ENCODE measurements at places on chromosomes 5 and 9.

- DNase-seq, result no peak
Measured at GRCh38 chr5:176389135-176390123, 878 bp downstream of the HIGD2A start.

DNA sequence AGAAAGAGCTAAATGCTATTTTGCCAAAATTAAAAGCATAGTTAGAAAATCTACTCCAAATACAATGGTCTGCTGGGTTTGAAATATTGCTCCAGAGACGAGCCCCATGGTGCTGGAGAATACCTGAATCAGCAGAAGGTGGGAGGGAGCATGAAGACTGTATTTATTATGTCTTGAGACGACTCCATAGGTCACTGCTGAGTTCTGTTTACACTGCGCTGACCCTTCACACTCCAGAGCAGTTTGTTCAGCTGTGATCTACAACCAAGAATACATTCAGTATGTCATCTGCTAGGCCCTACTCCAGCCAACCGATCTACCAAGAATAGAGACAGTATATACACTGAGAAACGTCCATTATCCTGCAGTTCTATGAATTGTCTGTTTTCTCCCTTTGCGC is 150.5 kb downstream of the TLE1 start:
- DNase-seq, result no peak

DNA sequence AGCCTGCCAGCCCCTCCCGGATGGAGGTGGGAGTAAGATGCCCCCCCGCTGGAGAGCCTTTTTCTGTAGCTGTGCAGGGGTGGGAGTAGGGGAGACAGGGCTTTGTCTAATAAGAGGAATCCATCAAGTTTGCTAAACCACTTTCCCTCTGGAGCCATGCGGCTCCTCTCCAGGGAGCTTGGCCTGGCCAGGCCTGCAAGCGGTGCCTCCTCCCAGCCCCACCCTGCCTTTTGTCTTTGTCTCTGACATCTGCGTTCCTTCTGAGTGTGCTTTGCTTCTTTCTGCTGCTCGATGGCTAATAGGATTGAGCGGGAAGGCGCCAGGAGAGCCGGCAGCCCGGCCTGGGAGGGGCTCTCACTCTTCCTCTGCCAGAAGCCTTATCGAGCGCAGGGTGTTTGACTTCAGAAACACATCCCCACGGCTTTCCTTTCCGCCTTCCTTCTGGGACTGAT is 26.7 kb upstream of the FCN1 start:
- DNase-seq, result no peak

DNA sequence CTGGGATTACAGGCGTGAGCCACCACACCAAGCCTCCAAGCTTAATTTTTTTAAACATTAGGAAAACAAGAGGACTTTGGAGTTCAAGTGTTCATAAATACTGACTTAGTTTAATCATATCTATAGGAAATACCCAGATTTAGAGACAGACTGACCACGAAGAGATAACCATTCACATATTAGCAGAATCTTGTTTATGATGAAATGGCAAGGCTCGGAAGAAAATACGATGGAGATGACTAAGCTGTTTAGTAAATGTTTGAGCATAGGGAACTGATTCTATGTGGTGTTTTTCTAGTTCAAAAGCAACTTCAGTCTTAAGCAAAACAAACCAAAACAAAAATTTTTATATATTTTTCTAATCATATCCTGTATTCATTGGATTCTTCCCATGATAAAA is 13.5 kb upstream of the TUSC1 start:
- no peak for DNase-seq

DNA sequence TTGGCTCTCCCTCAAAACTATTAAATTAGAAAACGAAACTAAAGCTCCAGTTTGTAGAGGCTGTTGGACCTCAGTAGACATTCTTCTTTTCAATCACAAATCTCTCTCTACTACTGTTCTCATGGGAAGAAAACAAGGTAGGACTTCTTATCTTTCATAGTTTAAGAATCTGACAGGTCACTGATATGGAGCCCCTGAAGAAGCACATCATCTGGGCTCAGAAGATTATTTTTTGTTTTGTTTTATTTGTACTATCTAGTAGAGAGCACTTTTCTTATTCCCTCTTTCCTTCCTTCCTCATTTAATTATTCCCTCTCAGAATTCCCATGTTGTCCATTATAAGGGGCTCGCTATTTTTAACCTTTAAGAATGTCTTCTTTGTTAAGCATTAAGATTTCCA is 26.3 kb downstream of the STARD4 start:
- no peak for DNase-seq

DNA sequence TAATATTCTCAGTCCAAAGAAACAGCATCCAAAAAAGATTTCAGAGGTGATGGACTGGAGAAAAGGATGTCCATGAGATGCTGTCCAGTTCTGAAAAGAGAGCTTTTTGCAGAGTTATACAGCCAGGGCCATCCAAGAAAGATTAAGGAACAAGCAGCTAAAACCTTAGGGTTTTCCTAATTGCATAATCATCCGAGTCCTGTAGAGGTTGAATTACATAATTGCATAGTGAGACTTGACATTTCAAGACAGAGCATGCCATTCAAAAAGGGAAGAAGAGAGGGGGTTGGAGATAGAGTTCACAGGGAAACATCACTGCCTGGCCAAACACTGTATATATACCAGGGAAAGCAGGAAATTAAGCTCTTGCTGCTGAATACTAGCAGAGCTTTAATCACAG is 1729.2 kb upstream of the WWC1 start:
- no peak for DNase-seq

GRCh38 chr5:76104027-76104426 is 20.8 kb downstream of the SV2C start:
- no peak for DNase-seq

DNA sequence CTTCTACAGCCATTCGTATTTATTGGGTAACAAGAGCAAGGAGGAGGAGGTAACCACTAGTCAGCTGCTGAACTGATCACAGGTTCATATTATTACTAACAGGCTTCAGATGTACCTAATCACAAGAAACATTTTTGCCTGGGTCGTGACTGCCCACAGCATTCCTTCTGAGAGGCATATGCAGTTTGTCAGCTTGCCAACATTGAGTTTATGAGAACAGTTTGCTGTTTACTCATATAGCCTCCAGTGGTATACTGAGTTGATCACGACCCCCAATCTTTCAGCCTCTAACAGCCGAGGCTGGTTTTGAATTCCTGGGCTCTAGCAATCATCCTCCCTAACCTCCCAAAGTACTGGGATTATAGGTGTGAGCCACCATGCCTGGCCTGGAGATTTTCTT is 693.6 kb downstream of the TLE1 start:
- no peak for DNase-seq

DNA sequence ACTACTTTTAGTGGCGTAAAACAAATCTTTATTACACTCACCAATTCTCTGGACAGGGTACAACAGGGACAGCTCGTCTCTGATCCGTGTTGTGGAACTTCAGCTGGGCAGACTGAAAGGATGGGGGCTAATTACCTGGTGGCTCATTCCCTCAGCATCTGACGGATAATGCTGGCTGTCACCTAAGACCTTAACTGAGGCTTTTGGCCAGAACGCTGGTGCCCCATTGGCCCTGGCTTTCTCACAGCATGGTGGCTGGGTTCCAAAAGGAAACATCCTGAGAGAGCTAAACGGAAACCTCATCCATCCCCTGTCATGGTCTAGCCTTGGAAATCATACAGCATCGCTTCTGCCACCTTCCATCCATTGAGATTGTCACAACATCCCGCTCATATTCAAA is 62.9 kb downstream of the RAI14 start:
- no peak for DNase-seq

DNA sequence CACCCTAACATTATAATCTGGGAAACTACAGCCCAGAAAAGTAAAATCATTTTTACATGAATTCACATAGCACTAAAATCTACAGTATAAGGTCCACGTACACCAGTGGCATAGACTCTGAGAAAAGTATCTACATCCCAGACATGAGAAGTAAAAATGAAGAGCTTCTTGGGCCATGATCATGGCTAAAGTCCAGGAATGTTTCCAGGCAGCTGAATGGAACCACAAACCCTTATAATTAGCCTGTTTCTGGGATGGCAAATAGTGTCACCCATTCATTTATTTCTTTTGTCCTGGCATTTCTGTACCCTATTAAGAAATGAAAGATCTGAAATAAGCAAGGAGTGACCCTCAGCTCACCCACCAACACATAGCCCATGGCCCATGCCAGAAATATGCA is 217.9 kb downstream of the SPOCK1 start:
- no peak for DNase-seq

- no peak for DNase-seq
Measured at GRCh38 chr5:14932902-14933469, 61.4 kb upstream of the ANKH start.

DNA sequence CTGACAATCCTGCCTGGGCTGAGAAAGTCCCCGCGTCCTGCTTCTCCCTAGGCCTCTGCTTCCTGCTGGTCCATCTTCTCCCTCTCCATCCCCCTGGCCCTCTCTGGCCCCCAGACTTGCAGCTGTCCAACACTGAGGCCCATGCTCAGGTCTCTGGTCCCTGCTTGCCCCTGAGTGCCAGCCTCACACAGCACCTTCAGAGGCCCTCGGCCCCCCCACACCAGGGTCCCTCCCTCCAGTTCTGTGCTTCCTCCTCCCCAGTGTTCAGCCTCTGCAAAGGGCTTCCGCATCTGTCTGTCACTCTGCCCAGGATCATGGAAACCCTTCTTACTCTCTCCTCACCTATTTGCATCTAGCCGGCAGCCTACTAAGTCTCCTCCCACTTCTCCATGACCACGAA is 62.4 kb upstream of the CTSL start:
- no peak for DNase-seq

DNA sequence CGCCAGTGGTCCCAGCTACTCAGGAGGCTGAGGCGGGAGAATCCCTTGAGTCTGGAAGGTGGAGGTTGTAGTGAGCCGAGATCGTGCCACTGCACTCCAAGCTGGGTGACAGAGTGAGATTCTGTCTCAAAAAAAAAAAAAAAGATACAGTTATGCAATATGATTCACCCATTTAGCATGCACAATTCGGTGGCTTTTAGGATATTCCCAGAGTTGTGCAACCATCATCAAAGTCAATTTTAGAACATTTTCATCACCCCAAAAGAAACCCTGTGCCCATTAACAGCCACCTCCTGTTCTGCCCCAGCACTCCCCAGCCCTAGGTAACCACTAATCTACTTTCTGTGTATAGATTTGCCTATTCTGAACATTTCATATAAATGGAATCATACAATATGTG is 4.3 kb upstream of the DHFR start:
- no peak for DNase-seq

- DNase-seq, result no peak
Measured at GRCh38 chr9:117744856-117745389, 40.7 kb downstream of the TLR4 start.

GRCh38 chr9:33623658-33624586 is 99.9 kb downstream of the ANKRD18B start:
- DNase-seq, result peak; percentile 60

- DNase-seq, result no peak
Measured at GRCh38 chr5:111266491-111266890, 42.3 kb downstream of the CAMK4 start.

- DNase-seq, result no peak
Measured at GRCh38 chr9:15697446-15697851, 144.6 kb downstream of the CCDC171 start.

DNA sequence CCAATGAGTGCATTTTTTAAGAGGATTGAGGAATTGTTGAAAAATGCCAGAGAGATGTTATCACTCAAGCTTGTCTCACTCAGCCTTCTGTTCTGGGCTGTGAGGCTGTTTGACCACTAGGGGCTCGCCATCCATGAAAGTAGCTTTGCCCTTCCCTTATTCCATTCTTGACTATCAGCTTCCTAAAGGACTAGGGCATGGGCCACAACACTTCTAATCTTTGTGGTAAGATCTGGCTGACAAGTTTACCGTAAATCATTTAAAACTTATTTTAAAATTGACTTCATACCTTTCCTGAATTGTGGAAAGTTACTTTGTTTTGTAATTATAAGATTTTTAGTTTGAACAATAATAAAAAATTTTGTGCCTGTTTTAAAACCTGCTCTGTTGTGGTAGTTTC is 49.5 kb downstream of the TJP2 start:
- DNase-seq, result no peak

- DNase-seq, result no peak
Measured at GRCh38 chr9:82149501-82149946, 161.0 kb downstream of the SPATA31D1 start.

DNA sequence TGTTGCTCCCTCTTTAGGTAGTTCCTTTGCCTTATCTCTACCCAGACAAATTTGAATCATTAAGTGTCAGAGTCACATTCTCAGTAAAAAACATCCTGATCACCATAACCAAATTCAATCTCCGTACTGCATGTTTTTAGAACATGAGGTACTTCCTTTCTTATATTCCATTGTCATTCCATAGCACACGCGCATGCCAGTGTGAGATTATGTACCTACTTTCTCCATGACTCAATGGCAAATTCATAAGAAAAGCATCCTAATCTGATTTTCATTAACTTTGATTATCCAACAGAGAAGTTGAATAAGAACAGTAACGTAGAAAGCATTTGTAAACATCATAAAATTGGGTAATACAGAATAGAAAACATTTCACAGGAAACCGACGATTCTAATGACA is 1118.6 kb upstream of the CDH9 start:
- no peak for DNase-seq

DNA sequence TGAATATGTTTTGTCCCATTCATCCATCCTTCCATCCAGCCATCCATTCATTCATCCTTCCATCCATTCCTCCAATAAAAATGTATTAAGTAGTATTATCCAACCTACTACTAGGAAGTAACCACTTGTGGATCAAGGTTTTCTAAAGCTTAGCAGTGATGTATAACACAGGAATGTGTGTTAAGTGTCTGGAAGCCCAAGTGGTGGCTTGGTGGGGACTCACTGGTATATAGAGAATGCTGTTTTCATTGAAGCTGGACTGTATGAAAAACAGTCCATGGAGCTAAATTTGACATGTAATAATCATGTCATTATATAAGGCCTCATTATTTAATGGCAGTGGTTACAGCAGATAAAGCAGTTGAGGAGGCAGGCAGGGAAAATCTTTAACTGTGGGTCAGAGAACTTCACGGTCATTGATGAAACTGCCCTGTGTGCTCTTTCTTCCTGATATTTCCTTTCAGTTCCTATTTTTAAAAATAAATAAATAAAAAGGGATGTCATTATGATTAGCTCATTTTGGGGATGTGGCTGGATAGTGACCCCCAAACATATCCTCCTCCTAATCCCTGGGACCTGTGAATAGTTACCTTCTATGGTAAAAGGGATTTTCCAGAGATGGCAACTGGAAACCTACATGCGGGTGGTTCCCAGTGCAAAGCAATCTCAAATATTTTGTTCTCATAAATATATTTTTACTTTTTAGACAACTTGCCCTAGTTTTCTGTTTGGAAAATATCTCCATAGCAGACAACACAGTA is 82.3 kb downstream of the DAPK1 start:
- DNase-seq, result no peak

GRCh38 chr5:1161108-1161832 is 40.1 kb upstream of the SLC6A19 start:
- DNase-seq, result no peak

- DNase-seq, result no peak
Measured at GRCh38 chr9:109708451-109708945, 71.5 kb upstream of the PALM2AKAP2 start.

DNA sequence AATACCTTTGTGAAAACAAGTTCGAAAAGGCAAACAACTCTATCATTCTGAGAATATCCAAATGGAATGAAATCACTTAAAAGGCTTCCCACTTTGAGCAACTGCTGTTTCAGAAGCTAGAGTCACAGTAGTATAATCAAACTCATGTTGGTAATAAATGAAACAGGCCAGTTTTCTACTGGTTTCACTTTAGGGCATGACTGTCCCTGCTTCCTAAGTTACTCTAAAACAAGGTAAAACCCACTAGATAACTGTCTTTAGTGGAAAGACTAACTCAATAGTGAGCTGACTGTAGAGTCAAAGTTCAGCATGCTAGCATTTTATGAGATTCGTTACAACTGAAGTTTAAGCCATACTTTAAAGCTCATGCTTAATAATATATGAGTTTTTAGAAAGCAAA is 6.0 kb downstream of the CDC26 start:
- no peak for DNase-seq
